GM13976 (cell line): ENCODE measurements at places on chromosomes 16 and 17.

DNA sequence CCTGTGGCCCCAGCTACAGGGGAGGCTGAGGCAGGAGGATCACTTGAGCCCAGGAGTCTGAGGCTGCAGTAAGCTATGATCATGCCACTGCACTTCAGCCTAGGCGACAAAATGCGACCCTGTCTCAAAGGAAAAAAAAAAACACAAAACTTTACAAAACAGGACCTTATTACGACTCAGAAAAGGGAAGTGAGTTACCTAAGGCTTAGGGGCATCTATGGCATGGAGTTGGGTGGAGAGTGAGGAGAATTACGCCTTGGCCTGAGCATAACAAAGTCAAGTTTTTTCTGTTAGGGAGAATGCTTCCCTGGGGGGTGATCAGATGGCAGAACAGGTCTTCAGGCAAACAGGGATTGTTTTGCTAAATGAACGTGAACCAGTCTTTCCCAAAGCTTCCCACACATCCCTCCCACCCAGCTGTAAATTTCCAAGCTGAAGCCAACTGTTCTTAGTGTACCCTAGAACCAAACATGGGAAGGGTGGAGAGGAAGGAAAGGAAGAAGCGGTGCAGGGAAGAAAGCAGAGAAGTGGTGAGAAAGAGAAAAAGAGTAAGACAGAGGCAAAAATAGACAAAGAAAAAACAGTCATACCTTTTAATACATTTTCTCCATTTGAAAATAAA, 24.6 kb upstream of the TNRC6C start:
- no peak for DNase-seq

GRCh38 chr16:10076037-10076436, 106.2 kb downstream of the GRIN2A start:
- no peak for DNase-seq

- DNase-seq = peak; percentile 67
Observed at GRCh38 chr16:20300312-20301097, 26.8 kb downstream of the GP2 start.

DNA sequence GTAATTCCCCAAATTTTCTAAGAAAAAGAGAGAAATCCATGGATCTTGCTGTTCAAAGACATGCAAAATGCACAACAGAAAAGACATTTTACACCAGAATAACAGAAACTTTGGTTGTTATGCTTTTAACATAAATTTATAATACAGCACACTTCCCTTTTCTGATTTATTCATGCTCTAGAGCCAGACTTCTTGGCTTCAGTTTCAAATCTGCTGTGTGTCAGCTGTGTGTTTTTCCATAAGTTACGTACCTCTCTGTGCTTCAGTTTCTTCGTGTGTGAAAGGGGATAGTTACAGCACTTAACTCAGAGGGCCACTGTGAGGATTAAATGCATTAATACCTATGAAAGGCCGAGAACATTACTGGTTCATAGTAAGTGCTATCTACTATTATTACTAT, 6.8 kb upstream of the CCL3L1 start:
- DNase-seq = no peak

GRCh38 chr16:56910654-56911539, 21.0 kb upstream of the HERPUD1 start:
- no peak for DNase-seq

- DNase-seq = no peak
Observed at GRCh38 chr17:4162321-4162720, 19.3 kb downstream of the CYB5D2 start.

DNA sequence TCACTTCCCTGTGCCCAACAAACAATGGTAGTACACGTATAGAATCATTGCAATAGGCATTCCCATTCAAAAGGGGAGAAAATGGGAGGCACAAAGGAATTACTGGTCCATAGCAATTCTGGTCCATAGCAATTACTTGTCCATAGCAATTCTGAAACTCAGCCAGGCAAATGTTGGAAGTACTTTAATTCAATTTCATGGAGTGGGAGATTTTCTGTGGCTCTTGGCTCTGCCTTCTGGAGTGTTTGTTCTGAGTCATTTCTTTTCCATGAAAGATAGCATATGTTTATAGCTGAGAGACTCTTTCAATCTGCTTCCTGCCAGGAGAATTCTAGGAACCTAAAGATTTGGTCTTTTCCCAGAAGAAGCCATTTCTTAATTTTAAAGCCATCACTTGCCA, 182.8 kb upstream of the ELAC2 start:
- DNase-seq = no peak

DNA sequence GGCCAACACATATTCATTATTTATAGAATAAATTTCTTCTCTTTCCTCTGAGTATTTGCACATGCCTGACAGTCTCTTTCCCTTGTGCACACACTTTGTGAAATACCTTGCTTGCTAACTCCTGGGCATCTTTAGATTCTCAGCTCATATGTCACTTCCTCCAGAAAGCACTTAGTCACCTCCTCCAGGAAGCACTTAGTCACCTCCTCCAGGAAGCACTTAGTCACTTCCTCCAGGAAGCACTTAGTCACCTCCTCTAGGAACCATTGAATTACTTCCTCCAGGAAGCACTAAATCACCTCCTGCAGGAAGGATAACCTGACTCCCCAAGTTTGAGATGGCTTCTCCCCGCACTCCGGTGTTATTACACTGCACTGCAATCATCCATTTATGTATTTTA, 462.5 kb upstream of the EEF2KMT start:
- no peak for DNase-seq
